ENCODE measurements at places on chromosomes 4 and X.

DNA sequence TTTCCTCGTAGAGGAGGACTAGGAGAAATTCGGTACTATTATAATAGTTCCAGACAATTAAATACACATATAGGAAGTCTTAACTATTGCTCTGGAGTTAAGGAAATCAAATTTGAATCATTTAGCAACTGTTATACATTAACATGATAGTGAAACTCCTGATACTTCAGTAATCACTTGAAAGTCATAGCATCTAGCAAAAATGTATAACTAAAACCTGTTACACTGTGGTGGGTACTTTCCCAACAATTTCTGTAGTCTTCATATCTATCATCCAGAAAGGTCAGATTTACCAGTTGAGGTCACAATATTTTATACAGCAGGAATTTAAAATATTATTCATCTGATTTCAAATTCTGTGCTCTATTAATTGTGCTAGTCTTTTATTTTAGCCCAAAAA lies 669.6 kb upstream of the PCDH10 start:
- no peak for DNase-seq

- no peak for DNase-seq
Observed at GRCh38 chr4:25112366-25112994, 47.8 kb downstream of the SEPSECS start.

DNA sequence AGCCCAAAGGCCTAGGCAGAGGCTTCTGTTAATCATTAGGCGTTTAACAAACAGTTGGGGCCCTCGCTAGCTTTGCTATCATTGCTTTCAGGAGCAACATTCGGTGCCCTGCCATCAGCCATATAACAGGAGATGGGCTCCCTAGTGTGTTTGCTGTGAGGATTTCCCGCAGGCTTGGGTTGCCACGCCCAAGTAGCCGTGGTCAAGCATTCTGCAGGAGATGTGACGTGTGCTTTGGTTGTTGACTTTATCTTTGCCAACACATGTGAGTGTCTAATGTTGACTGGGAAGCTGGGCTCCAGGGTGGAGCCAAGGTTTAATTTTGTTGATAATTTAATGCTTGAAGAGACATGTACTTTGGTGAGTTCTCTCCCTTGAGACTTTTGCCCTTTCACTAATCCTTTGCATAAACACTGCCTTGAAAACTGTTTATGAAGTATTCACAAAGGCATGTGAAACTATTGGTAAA lies 184.6 kb upstream of the KIT start:
- no peak for DNase-seq

GRCh38 chr4:131426023-131426758 lies 1722.9 kb upstream of the PCDH10 start:
- no peak for DNase-seq

DNA sequence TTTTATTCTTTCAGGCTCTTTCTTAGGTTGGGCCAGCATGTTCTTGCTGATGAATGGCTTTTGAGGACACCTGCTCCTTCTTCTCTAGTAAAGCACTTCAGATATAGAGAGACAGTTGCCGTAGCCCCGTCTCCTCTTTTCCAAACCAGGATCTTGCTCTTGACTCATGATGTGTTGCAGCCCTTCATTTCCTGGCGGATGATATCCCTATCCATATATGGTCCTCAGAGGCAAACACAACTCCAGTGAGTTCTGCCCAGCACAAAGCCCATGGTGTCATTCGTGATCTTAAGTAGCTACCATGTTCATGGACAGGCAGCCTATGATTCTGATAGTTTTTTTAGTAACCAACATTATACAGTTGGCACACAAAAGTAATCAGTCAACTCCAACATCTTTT lies 59.8 kb upstream of the ACSL1 start:
- DNase-seq, result no peak

DNA sequence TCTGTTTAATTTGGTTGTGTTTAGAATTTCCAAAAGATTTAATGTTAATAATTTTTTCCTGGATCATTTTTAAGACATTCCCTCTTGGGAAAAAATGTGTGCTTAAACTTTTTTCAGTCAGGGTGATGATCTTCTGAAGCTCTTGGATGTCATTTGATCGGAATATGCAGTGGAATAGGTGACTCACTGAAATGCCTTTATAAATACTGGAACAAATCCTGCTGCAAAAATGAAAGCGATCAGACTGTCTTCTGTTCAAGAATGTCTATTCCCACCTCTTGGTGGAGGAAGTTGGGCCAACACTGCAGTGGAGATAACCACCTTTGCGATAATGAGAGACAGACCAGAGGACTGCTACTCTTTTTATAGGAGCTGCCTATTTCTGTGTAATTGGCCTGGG lies 46.7 kb downstream of the LARP1B start:
- DNase-seq, result no peak

DNA sequence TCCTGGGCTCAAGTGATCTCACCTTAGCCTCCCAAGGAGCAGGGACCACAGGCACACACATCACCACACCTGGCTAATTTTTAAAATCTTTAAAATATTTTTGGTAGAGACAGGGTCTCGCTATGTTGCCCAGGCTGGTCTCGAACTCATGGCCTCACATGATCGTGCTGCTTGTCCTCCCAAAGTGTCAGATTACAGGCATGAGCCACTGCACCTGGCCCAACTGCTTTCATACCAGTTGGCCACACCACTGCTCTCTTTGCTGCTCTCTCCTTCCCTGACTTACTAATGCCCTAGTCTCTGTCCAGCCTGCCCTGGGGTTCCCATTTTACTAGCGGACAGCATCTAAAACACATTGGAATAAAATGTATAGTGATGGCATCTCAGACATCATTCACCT lies 67.1 kb downstream of the CLDN22 start:
- DNase-seq, result no peak

- DNase-seq, result no peak
Observed at GRCh38 chr4:43244688-43245382, 352.3 kb downstream of the GRXCR1 start.

GRCh38 chr4:26878794-26879391 lies 18.3 kb downstream of the STIM2 start:
- DNase-seq, result no peak

GRCh38 chr4:106343865-106344646 lies 24.5 kb downstream of the GIMD1 start:
- no peak for DNase-seq

- DNase-seq, result no peak
Observed at GRCh38 chr4:38313175-38313574, 350.8 kb upstream of the KLF3 start.

GRCh38 chrX:54933150-54933826 lies 12.7 kb downstream of the TRO start:
- DNase-seq, result no peak

GRCh38 chrX:52410439-52411394 lies 41.9 kb downstream of the XAGE2 start:
- DNase-seq, result no peak

- no peak for DNase-seq
Observed at GRCh38 chrX:9866633-9867032, 80.4 kb downstream of the SHROOM2 start.

DNA sequence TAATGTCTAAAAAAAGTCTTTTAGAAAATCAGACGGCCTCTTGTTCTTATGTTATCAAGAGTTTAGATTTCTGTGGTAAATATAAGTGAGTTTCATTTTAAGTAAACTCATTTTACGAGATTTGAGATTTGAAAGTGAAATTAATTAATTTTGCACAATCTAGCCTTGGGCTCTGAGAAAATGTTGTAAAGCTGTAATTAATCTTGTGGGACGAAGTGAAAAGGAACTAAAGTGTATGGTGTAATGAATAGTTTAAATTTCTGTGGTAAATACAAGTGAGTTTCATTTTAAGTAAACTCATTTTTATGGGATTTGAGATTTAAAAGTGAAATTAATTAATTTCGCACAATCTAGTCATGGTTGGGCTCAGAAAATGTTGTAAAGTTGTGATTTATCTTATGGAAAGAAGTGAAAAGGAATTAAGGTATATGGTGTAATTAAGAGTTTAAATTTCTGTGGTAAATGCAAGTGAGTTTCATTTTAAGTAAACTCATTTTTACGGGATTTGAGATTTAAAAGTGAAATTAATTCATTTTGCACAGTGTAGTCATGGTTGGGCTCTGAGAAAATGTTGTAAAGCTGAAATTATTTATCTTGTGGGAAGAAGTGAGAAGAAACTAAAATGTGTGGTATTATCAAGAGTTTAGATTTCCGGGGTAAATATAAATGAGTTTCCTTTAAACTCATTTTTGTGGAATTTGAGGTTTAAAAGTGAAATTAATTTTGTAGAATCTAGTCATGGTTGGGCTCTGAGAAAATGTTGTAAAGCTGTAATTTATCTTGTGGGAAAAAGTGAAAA lies 1.6 kb downstream of the SCML1 start:
- no peak for DNase-seq

DNA sequence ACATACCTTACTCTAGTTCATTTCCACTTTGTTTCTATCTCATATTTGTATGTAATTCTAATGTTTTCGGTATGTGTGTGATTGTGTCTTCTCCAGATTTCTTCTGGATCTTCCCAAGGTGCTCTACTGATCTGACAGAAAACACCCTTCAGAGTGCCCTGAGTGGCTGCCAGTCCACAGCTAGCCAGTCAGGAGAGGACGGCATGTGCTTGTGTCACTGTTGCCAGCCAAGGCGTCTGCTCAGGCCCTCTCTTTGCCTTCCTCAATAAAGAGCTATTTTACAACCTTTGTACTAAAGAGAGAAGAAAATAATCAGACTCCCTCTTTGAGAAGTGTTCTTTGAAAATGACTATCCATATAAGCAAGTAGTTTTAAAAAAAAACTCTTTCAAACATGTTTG lies 29.0 kb downstream of the CD99L2 start:
- no peak for DNase-seq

- DNase-seq, result no peak
Observed at GRCh38 chrX:102546828-102547493, 30.4 kb upstream of the TMSB15A start.

- no peak for DNase-seq
Observed at GRCh38 chr4:53905941-53906377, 158.4 kb downstream of the CHIC2 start.

DNA sequence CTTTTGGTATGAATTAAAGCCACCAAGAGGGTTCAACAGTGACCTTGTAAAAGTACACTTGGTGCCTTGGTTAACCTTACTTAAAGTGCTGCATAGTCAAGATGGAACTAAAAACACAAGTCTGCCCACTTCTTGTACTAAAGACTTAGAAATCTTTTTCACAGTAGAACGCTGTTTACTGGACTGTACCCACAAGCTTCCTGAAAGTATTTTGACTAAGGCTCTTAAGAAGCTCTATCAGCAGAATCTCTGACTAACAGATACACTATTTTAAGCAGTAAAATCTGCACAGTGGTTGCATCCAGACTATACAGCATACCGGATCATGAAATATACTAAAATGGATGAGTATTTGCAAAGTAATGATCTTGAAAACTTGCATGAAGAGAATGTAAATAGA lies 7.2 kb downstream of the RAB28 start:
- DNase-seq, result no peak

DNA sequence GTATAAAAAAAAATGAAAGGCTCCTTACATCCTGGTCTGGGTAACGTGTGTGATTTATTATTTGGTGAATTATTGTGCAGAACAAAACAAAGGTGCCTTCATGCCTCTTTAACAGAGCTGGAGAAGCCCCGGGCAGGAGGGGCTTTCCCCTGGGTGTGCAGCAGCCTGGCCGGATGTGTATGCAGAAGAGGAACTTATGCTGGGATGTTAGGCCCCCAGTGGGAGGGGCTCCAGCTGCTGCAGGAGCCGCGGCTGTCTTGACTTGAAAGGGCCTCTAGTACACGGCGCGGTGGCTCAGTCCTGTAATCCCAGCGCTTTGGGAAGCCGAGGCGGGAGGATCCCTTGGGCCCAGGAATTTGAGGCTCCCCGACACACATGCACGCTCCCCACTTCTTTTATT lies 16.0 kb downstream of the CCNQ start:
- DNase-seq, result peak; percentile 41
